ENCODE measurements at places on chromosomes 7 and 10.

DNA sequence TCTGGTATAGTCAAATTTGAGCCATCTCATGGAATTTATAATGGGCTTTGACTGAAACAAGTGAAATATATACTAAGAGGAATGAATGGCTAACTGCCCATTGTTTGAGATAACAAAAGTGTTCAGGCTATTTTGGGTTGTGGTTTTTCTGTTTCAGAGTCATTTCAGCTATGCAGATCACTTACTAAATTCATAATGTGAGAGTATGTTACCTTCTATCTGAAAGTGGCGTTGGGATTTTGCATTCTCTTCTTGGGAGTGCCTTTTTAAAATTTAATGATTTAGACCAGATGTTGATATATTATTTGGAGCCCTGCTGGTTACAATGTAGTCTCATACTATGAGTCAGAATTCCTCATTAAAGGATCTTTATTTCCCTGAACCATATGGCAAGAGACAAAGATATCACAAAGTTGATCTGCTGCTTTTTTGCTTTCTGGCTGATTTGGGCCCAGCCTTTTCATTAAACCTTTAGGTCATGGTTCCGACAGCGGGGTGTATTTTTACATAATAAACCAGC is 10.4 kb downstream of the VCL start:
- DNase-seq: no peak

DNA sequence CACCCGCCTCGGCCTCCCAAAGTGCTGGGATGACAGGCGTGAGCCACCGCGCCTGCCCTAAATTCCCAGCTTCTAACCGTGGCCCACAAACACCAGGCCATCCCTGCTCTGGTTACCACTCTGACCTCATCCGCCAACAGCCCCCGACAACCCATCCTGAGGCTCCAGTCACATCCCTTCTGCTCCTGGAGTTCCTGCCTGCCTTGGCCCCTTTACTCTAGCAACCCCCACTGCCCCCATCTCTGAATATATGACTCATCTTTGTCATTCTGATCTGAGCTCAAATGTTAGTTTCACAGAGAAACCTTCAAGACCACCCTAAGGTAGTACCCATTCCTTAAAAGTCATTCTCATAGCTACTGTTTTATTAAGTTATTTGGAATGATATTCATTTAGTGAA is 26.6 kb downstream of the RHEB start:
- no peak for DNase-seq

DNA sequence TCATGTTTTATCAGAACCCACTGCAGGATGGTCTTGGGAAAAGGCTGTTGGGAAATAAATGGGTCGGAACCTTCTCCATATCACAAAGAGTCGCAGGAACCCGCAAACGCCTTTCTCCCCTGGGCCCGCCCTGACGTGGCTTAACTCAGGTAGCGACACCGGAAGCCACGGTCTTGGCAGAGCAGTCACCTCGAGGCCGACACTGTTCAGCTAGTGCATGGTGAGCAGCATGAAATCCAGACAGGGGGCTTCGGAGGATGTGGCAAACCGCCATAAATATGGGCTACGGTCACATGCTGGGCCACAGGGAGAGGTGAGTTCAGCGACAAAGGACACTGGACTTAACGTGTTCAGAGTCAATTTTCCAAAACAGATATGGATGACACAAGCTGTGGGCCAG is 421.9 kb downstream of the PTPRN2 start:
- no peak for DNase-seq

DNA sequence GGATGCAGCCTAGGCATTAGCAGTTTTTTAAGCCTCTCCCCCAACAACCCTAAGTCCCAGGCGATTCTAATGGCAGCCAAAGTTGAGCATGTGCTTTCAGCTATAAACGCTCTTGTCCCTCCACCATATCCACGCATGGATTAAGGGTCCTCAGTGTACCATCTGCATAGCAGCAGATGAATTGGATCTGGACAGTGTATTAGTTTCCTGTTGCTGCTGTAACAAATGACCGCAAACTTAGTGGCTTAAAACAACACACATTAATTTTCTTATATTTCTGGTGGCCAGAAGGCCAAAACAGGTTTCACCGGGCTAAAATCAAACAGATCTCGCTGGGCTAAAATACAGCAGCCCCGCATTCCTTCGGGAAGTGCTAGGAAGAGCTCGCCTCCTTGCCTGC is 13.1 kb downstream of the TSPAN33 start:
- no peak for DNase-seq

DNA sequence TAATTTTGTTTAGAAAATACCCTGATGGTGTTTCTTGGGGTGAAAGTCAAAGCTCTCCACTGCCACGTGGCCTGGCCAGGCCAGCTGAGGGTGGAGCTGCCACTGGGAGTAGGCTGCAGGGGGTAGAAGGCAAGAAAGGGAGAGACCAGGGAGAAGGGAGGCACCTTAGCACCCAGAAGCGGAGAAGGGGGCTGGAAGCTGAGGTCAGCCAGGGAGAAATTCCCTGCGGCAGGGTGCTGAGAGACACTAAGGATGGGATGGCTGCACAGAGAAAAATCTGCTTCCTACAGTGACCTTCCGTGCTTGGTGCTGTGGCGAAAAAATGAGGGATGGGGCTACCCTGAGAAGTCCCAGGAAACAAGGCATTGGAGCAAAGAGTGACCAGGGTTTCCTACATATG is 143.7 kb downstream of the SLIT1 start:
- no peak for DNase-seq

DNA sequence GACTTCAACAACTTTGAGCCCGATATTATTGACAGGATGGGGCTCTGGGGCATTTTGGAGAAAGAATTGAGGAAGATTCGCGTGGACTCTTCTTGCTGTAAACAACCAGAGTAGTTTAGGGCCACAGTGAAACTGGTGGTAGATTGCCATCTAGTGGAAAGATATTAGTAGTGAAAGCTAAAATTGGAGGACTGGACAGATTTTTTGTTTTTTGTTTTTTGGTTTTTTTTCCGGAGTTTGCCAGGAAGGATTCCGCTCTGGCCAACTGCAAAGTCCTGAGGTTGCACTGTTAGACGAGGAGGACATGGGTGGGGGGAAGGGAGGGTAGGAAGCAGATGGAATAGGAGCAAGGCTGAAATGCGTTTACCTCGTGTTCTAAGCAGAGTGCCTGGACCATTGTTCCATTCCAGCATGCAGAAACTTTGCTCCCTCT is 11.7 kb downstream of the NOBOX start:
- no peak for DNase-seq

DNA sequence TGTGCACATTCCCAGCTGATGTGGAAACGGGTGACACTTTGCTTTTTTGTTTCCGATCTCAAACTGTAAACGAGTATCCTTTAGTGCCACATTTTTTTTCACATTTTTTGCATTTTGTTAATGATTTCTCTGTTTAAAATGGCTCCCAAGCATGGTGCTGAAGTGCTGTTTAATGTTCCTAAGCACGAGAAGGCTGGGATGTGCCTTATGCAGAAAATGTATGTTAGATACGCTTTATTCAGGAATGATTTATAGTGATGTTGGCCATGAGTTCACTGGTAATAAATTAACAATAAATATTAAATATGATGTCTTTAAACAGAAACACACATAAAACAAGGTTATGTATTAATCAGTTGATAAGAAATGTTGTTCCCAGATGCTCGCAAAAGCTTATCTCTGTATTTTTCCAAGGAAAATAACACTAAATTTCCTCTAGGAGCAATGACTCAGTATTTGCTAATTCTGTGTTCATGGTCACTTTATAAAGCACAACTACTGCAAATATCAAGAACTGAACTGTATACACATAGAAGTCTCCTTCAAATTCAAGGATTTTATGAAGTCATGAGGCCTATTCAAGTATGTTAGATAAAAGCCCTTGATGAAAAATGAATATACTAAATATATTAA is 305.9 kb upstream of the SMIM30 start:
- no peak for DNase-seq

DNA sequence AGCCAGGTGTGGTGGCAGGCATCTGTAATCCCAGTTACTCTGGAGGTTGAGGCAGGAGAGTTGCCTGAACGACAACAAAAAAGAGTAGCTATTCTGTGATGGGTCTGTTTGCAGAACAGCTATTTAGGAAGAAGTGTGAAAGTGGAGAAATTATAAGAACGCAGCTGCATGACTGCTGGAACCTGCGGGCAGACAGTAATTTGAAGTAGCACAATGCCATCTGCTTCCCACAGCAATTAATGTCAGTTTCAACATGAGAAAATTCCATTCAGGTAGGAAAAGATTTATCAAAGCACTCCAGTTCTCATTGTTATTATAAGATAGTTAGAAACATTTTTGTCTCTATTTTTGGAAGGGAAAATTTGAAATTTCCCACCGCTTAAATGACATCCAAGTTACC is 21.5 kb downstream of the LAMB1 start:
- DNase-seq: no peak

Measured in stimulated activated CD4-positive, alpha-beta T cell treated with anti-CD3 and anti-CD28 coated beads, TNF-alpha, amount 100 ng/mL, for 4 hours (primary cell).